ENCODE measurements at places on chromosomes 3 and 15.

GRCh38 chr15:36653851-36654250 is 74.4 kb downstream of the CDIN1 start:
- no peak for DNase-seq

- DNase-seq = no peak
Observed at GRCh38 chr3:167304077-167304476, 76.0 kb downstream of the ZBBX start.

DNA sequence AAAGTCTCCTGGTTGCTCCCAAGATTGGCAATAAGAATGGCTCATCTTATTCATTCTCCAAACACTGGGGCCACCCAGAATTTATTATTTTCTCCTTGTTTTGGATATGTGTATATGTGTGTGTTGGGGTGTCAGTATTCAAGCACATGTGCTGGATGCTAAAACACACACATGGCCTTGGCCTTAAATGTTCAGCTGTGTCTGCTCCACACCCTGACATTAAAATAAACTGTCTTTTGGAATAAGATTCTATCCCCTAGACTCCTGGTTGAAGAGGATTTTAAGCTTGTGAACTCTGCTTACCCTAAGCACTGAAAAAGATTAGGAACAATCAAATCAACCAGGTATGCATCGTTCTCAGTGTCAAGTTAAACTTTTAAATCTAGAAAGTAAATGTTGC is 382.9 kb upstream of the MCTP2 start:
- DNase-seq = no peak

DNA sequence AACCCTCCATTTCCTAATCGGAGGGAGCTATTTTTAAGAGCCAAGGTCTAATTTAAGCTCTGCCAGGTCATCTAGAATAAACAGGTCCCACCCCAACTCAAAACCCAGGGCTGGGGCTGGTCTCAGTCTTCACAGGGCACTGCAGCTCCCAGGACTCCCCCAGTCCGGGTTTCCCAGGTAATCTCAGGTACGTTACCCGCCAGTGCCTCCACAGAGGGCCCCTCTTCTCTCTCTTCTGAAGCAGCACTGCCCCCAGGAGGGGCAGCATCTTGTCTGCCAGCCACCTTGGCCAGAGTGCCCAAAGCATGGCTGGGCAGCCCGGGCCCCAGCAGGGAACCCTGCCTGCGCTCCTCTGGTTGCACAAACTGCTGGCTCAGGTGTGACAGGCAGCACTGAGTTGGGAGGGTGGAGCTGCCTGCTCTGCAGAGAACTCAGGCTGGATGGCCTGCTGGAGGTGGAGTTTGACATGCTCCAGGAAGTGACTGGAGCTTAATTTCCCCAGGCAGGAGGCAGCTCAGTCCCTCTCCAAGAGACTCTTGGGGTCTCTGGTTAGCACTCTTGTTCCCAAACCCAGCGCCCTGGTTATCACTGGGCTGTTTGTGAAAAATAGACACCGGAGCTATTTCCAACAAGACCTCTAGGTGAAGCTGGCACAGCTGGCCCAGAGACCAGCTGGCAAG is at the start of gene PLA2G4F:
Gene PLA2G4F, minus strand, starts transcription at position 394 of the 680 bp plus-strand sequence. Its CDS starts 87 bp downstream, at position 307.
- DNase-seq = no peak

GRCh38 chr3:37730383-37730782 is 131.3 kb upstream of the CTDSPL start:
- no peak for DNase-seq

Measured in GOT3 (cell line).